ENCODE measurements at places on chromosomes 3 and 15.
A peak's percentile ranks its signal among the peaks of the same experiment; 100 is the strongest.

GRCh38 chr3:14300721-14301399, 101.5 kb upstream of the SLC6A6 start:
- no peak for DNase-seq

GRCh38 chr3:136937851-136938250, 19.9 kb upstream of the IL20RB start:
- DNase-seq = no peak

DNA sequence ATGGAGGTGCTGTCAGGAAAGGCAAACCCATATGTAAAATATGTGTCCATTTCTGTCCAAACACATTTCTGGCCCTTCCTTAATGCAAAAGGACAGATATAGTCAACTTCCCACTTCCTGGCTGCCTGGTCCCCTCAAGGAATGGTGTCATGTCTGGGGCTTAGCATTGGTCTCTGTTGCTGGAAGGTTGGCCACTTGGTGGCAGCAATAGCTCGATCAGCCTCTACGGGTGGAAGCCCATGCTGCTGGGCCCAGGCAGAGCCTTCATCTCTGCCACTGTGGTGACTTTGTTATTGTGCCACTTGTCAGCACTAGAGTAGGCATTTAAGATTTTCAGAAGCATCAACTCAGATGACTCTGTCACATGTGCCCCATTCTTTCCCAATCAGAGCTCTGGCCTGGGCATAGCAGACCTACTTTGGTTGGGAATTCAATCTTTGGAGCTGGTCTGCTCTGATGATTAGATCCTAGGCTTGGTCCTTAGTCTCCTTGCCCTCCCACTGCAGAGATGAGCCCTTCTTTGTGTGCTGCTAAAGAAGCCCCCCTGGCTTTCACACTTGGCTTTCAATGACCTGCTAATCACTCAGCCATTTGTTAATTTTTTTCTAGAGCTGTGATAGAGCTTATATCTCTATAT, 51.0 kb upstream of the SPSB4 start:
- peak; percentile 26 for DNase-seq

GRCh38 chr3:43345877-43346276, 59.5 kb downstream of the SNRK start:
- no peak for DNase-seq

GRCh38 chr3:23805633-23806533, at the start of gene UBE2E1:
UBE2E1 (plus strand) TSS chr3:23805955; CDS start chr3:23807270, 1,315 bp downstream.
- DNase-seq = peak; percentile 8

DNA sequence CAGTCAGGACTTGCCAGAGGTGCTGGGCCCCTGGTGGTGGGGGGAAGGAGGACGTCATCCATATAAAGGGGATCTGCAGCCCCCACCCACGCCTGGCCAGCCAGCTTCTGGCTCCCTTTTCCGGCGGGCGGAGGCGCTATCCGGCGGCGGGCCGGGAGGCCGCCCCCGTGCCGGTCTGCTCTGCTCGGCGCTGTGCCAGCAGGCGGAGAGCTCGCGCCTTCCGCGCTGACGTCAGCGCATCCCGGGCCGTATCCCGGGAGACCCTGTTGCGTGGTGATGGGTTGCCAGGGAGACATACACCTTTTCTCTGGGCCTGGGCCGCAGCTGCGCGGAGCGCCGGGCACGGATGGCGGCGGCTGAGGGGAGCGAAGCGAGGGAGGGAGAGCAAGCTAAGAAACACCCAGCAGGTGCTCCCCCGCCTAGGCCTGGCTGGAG, 1.1 kb downstream of the FAM131A start:
- DNase-seq = peak; percentile 85

GRCh38 chr3:76365275-76365674, 579.9 kb upstream of the ZNF717 start:
- no peak for DNase-seq

GRCh38 chr3:193573403-193574191, 18.9 kb upstream of the ATP13A4 start:
- no peak for DNase-seq

- DNase-seq = no peak
These were observed 18.1 kb upstream of the ATP13A5 start for GRCh38 chr3:193396451-193397244.

GRCh38 chr3:167978486-167978885, 117.2 kb downstream of the GOLIM4 start:
- DNase-seq = no peak

GRCh38 chr3:134511500-134511899, 25.6 kb downstream of the CEP63 start:
- DNase-seq = no peak
